ENCODE measurements at places on chromosomes 4 and X. TPM values are rescaled to one million over a fixed set of nuclear protein-coding genes. Genes with fewer than 3 reads are reported as not detected.

DNA sequence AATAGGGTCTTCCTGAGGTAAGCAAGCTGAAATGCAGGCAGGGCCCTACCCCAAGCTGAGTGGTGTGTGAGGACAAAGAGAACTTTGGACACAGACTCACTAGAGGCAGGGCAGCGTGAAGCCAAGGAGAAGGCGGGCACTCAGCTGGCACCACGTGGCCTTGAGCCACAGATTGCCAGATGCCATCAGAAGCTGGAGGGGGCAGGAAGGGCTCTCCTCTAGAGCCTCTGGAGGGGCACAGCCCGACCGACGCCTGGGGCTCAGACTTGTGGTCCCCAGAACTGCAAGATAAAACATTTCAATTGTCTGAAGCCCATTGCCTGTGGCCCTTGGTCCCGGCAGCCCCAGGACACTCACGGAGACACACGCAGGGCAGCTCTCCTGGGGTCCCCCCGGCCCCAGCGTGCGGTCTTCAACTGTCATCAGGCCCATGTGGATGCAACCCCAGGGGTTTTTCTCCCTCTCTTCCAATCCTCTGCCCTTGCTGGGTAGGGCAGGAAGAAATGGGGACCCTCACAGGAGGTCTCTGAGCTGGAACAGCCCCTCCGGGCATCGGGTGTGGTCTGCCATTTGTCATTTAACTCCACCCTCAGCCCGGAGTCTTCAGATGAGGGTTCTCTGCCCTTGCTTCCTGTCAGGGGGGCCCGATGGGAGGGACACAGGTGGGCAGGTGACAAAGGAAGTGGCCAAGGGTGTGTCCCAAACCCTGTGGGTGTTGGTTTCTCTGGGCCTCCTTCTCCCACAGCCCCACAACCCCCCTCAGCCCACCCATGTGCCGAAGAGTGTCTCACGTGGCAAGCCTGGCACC is 22.2 kb downstream of the HMX1 start:
- no peak for DNase-seq

DNA sequence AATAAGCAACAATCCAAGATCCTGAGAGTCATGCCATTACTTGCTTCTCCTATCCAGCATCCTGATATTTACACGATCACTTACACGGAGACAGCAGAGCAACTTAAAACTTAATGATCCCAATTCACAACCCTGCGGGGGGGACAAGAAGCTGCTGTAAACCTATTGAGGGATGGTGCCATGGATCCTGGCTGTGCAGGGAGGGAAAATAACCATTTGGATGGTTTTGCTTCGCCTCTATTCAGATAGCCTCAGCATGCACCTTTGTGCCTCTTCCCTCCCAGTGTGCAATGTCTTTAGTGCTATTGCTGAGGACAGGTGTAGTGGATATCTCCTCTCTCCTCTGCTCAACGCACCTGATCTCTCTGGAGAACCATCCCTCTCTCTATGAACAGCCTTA is 89.7 kb upstream of the PPARGC1A start:
- no peak for DNase-seq

- DNase-seq = no peak
These were observed 412.1 kb upstream of the GRIA3 start for GRCh38 chrX:122771933-122772332.

Gene TSPAN7
- total RNA-seq = 2.0 TPM

DNA sequence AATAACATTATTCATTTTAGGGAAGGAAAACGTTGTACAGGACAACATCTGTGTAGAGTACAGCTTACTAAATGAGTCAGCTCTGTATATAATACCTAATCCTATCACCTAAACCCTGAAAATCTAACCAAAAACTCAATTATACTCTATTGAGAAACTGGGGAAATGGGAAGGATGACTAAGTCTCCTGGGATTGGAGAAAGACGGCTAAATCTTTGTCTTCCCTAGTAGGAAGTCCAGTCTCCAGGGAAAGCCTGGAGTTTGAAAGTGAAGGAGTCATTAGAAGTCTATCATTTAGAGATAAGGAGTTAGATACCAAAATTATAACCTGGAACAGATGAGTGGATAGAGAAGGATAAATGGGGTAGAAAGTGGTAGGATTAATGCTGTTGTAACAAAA is 286.5 kb downstream of the STK32B start:
- no peak for DNase-seq

- peak; percentile 10 for DNase-seq
These were observed 2691.0 kb downstream of the PCDH7 start for GRCh38 chr4:33411182-33411581.
